ENCODE measurements at places on chromosomes 4 and X.

- no peak for DNase-seq
Observed at GRCh38 chrX:73758250-73758649, 195.3 kb downstream of the CHIC1 start.

GRCh38 chr4:35963383-35963782 lies 280.9 kb downstream of the ARAP2 start:
- no peak for DNase-seq

- DNase-seq: no peak
Observed at GRCh38 chrX:129445436-129445835, 77.9 kb downstream of the SMARCA1 start.

- DNase-seq: no peak
Observed at GRCh38 chr4:156556336-156556735, 415.3 kb downstream of the PDGFC start.

DNA sequence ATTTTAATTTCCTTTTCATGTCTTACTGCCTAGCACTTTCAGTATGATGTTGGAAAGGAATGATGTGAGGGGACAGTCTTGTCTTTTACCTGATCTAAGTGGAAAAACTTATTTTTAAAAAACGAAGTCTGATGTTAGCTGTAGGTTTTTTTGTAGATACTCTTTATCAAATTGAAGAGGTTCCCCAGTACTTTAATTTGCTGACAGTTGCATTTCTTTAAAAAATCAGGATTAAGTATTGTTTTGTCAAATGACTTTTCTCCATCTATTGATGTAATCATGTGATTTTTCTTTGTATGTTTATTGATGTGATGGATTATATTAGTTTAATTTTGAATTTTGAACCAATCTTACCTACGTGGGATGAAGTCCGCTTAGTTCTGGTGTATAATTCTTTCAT lies 568.4 kb upstream of the AGA start:
- no peak for DNase-seq

DNA sequence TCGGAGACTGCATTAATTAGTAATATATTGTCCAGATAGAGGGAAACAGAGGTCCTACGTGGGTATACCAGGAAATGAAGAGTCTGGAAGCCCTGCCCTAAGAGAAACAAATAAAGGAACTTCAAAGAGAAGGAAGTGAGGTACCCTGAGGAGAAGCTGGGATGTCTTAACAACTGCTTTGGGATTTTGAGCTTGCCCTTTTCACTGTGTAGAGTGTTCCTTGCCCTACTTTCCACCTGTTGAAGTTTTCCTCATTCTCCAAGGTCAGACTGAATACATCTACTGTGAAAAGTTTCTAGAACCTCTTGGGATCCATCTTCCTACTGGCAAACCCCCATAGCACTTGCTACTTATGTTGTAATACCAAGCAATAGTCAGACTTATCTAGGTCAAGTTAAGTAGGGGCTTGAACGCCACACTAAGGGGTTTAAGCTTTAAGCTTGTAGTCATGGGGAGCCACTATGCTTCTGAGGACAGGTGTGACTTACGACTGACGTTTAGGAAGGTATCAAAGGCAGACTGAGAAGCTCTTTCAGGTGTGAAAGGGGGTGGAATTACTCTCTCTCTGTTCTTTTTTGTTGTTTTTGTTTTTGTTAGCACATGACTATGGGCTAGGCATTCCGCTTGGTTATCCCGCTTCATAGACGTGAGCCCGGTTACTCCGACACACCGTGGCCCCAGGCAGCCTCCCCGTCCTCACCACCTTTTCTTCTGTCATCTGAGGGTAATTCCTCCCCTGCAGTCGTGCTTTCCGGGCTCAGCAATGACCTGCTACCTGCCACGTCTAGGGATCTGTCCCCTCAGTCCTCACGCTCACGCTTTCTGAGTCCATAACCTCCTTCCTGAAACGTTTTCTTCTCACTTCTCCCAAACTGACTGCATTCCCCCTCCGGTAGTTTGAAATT lies 959 bp upstream of the REST start:
- DNase-seq: no peak

DNA sequence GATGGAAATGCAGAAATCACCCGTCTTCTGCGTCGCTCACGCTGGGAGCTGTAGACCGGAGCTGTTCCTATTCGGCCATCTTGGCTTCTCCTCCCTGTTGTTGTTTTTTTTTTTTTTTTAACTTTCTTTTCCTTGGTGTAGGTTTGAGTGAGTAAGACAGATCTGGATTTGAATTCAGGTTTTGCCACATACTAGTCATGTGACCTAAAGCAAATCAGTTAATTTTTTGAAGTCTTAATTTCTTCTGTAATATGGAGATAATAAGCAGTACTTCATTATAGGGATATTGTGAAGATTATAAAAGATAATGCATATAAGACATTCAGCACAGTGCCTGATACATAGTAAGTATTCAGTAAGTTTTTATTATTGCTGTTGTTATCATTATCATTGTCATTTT lies 41.5 kb upstream of the BRS3 start:
- no peak for DNase-seq

- DNase-seq: no peak
Observed at GRCh38 chr4:11640584-11640983, 211.9 kb upstream of the HS3ST1 start.

DNA sequence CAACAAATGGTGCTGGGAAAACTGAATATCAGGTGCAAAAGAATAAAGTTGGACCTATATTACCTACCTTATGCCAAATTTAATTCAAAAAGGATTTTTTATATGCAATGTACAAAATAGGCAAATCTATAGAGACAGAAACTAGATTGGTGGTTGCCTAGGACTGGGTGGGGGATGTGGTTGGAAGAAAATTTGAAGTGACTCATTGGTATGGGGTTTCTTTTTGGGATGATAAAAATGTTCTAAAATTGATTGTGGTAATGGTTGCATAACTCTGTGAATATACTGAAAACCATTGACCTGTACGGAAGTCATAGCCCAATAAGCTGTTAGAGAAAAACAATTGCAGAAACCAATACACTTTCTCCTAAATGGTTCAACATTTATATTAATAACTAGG lies 72.1 kb downstream of the COL4A5 start:
- no peak for DNase-seq

- no peak for DNase-seq
Observed at GRCh38 chr4:53132132-53132891, 233.5 kb downstream of the SCFD2 start.

DNA sequence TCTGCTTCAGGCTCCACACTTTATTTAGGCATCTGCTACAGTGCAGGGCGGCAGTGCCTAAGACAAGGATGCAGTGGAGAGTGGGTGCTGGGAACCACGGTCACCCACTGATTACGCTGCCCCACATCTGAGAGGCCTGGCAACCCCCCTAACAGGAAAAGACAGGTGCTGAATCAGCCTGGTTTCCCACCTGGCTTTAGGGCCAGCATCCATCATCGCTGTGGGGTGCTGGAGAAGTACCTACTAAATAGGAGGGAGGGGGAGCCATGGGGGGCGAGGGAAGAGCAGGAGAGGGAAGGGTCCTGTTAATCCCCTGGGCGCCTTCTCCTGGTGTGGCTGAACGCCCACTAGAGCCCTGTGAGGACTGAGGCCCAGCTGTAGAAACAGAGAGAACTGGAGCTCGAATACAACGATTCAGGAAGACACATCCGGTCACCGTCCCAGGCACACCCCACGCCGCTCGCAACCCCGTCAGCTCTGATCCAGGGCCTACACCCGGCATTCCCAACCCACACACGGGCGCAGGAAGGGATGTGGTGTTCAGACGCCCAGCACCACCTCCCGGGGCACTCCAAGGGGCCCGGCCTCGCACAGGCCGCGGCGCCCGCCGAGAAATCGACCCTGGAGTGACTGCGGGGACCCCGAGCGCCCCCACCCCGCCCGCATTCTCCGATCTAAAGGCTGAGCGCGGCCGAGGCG lies 554 bp downstream of the DCTD start:
- peak; percentile 11 for DNase-seq

GRCh38 chr4:184265546-184266351 lies 48.1 kb upstream of the ENPP6 start:
- peak; percentile 48 for DNase-seq

- DNase-seq: no peak
Observed at GRCh38 chrX:40749681-40750494, 14.5 kb upstream of the MED14 start.

GRCh38 chrX:6768881-6769280 lies 234.0 kb upstream of the VCX3A start:
- peak; percentile 7 for DNase-seq

- no peak for DNase-seq
Observed at GRCh38 chrX:154727871-154728270, 23.0 kb downstream of the GAB3 start.

DNA sequence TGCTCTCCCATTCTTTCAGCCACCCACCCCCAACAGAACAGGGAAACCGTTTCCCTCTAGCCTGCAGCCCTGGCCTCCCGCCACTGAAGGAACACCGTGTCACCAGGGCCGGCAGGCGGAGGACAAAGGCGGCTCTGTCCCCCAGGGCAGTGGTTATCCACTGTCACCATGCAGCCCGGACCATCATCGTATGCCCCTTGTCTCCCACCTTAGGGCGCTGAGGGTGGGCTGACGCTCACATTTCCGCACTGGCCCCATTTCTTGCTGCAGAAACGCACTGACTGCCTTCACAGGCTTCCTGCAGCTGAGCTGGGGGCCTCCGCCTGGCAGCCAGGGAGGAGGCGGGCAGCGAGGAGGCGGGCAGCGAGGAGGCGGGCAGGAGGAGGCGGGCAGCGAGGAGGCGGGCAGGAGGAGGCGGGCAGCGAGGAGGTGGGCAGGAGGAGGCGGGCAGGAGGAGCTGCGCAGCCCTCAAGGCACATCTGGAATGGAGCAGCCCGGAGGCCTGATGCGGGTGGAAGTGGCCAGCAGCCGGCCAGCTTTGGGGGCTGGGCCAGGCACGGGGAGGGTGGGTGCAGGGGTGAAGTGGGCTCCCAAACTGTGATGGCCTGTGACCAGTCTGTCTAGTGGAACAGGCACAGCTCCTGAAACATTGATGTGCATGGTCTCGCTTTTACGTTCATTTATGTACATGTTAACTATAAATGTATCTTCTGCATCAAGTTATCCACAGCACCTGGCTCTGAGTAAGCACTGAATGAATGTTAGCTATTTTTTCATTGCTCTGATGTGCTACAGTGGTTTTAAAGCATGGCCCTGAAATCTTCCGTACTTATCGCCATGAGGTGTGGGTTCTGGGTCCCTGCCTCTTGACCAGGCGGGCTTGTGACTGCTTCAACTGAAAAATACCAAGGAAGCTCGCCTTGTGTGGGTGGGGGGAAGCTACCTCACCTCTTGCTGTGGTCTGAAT lies 20.6 kb upstream of the KIAA0232 start:
- no peak for DNase-seq

- DNase-seq: no peak
Observed at GRCh38 chr4:13540446-13541175, 3.7 kb downstream of the NKX3-2 start.

- no peak for DNase-seq
Observed at GRCh38 chrX:642436-643240, 12.0 kb downstream of the SHOX start.

- DNase-seq: no peak
Observed at GRCh38 chrX:1946974-1947373, 332.1 kb downstream of the ASMT start.

GRCh38 chrX:1558761-1559468 lies 21.9 kb upstream of the P2RY8 start:
- no peak for DNase-seq

DNA sequence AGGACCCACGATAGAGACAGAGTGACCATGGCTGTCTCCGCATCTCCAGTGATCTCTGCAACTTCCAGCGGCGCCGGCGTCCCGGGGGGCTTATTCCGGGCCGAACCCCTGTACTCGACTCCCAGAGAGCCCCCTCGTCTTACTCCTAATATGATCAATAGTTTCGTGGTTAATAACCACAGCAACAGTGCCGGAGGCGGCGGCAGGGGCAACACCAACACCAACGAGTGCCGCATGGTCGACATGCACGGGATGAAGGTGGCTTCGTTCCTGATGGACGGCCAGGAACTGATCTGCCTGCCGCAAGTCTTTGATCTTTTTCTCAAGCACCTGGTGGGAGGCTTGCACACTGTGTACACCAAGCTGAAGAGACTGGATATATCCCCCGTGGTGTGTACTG lies 343 bp downstream of the DACH2 start:
- DNase-seq: no peak

DNA sequence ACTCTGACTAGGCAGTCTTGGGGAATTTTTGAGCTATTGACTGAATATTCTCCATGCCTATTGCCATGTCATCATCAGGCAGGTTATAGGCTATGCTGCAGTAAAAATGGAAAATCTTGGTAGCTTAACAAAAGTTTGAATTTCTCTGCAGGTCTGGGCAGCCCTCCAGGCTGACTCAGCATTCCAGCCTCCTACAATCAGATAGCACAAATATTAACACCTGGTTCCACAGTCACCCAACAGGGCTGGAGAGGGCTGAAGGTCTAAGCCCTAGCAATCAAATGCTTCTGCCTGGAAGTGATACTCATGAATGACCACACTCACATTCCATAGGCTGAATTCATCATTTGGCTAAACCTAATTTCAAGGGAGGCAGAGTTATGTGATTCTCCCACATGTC lies 9.6 kb upstream of the PPP3CA start:
- DNase-seq: no peak

GRCh38 chrX:108833993-108834392 lies 97.6 kb upstream of the IRS4 start:
- DNase-seq: no peak

GRCh38 chr4:152161676-152162330 lies 374.1 kb downstream of the FBXW7 start:
- DNase-seq: no peak

DNA sequence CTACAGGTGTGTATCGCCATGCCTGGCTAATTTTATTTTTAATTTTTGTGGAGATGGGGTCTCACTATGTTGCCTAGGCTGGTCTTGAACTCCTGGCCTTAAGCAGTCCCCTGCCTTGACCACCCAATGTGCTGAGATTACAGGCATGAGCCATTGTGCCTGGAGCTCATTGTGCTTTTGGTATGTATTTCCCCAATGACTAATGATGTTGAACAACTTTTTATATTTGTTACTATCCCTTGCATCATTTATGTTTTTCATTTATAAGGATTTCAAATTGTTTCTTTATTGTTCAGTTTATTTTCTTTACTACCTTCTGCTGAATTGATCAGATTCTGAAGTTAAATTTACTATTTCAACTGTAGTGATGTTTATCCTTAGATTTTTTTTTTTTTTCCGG lies 199.7 kb downstream of the CEP135 start:
- DNase-seq: no peak

- no peak for DNase-seq
Observed at GRCh38 chr4:79982601-79983322, 90.3 kb downstream of the ANTXR2 start.

GRCh38 chr4:34309383-34309906 lies 1934.9 kb downstream of the ARAP2 start:
- no peak for DNase-seq

GRCh38 chr4:37440501-37440900 lies 196.0 kb downstream of the NWD2 start:
- DNase-seq: no peak

DNA sequence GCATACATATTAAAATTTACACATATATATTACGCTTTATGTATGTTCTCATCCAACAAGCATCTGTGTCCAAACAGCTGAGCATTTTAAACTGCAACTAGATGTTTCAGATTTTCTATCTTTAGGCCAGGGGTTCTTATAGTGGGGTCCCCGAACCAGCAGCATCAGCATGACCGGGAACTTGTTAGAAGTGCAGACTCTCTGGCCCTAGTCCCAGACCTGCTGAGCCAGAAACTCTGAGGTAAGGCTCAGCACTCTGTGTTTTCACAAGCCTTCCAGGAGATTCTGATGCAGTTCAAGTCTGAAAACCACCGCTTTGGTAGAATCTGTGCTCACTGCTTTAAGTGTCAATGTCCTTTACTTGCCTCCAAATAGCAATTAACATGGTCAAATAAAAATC lies 266.2 kb upstream of the CASK start:
- no peak for DNase-seq
